ENCODE measurements at places on chromosomes 1 and 21. TPM values are rescaled to one million over a fixed set of nuclear protein-coding genes. Genes with fewer than 3 reads are reported as not detected.

The FCMR gene
- 10.5 TPM for total RNA-seq

The PLEKHA6 gene
- total RNA-seq = 2.8 TPM

The PRAMEF10 gene
- total RNA-seq = not detected

The B3GALT5 gene
- 0.94 TPM for total RNA-seq

The RGS7 gene
- not detected for total RNA-seq

The SLC5A9 gene
- 20.3 TPM for total RNA-seq

The CCDC30 gene
- total RNA-seq = 13.5 TPM

Measured in lung (tissue), 17 donors.